ENCODE measurements at places on chromosomes 3 and 15.

DNA sequence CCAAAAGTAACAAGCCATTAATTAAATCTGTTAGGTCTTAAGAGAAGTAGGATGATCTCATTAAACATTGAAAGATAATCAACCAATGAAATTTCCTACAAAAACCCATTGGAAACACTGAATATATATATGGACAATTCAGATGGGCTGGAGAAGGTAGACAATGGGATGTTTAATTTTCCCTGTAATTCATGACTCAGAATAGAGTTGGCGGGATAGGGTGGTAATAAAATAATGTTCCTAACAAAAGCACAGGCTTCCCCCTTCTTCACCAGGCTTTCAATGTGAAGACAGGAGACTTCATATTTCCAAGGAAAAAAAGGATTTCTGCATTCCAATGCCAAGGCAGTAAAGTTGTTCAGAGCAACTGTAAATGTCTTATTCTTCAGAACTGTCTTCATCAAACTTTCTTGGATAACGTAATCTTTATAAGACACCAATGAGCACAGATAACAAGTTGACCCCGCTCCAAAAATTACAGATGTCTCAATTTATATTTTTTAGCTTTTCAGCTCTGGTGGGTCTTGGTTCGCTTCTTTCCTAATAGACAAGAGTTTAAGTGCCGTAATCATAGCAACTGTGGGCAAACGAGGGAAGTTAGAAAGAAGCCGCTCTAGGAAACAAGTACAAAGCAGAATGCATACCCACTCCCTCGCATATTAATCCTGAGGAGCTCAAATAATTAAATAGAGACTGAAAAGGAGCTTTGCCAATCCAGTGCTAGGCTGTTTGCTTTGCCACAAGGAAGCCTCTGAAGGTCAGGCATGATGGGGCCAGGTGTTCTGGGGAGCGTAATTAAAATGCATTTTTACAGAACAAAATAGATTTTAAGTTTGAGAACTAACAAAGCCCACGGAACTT, 377.0 kb downstream of the FOXP1 start:
- no peak for DNase-seq

GRCh38 chr15:89593018-89593417, 17.7 kb downstream of the TICRR start:
- no peak for DNase-seq

DNA sequence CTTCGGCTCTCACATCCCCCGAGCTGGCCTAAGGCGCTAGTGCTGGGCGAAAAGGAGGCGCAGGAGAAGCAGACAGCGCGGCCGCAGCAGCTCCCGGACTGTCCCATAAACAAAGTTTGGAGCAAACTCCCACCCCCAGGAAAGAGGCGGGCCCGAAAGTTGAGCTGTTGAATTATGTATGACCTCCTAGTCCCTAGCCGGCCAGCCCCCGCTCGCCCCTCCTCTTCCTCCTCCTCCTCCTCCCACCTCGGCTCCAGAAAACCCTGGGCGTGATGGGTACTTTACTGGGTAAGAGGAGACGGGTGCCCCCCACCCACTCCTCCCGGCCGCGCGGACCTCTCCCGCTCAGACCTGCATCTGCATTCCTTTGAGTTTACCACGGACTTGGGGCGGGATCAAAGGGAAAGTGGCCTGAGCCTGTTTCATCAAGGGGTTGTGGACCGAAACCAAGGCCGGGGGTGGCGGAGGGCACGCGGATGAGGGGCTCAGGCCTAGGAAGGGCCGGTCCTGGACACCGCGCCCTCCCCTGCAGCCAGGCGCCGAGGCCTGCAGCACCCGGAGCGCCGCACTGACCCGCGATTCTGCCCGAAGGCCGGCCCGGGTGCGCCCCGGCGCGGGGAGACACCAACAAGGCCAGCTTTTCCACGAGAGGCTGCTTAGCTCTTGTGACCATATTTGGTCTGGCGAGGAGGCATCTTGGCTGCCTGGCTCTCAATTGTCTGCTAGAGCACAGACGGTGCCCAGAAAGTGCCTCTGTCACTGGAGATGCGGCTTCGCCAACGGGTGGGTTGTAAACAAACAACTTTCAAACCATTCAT, at the start of gene WWTR1:
TSS of gene WWTR1 (minus strand) at position 100 of the 818 bp plus-strand sequence. CDS start 719 bp downstream, outside the sequence.
- peak; percentile 68 for DNase-seq

- no peak for DNase-seq
Measured at GRCh38 chr3:178170698-178171535, 365.3 kb upstream of the KCNMB2 start.

- DNase-seq, result no peak
Measured at GRCh38 chr3:157868196-157868595, 238.0 kb downstream of the SHOX2 start.

GRCh38 chr15:98169551-98169950, 209.0 kb downstream of the ARRDC4 start:
- DNase-seq, result no peak

DNA sequence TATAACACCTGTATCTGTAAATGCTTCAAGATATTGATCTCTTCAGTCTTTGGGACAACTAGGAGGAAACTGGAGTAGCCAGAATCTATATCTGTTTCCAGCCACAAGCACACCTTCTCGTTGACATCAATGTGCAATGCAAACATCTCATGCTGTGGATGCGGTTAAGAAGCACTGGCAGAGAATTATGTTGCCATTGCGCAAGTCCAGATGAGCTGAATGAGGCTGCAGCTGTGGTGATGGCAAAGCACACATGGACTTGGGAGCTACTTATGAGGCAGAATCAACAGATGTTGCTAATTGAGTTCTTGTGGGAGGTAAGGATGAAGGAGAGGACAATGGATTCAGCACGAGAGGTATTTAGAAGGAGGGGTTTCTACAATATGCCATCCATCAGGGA, 90.9 kb downstream of the STRIT1 start:
- DNase-seq, result no peak

DNA sequence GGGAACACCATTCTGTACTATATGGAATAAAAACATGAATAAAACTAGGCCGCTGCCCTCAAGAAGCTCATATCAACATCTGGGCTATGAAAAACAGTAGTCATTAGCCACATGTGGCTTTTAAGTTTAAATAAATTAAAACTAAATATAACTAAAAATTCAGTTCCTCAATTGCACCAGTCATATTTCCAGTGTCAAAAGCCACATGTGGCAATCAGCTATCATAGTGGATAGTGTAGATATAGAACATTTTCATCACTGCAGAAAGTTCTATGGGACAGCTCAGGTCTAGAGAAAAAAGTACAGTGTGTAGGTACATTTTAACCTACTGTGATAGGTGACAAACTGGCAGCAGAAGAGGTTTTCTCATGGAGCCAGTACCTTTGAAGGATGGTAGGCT, 261.4 kb downstream of the FOXP1 start:
- no peak for DNase-seq

DNA sequence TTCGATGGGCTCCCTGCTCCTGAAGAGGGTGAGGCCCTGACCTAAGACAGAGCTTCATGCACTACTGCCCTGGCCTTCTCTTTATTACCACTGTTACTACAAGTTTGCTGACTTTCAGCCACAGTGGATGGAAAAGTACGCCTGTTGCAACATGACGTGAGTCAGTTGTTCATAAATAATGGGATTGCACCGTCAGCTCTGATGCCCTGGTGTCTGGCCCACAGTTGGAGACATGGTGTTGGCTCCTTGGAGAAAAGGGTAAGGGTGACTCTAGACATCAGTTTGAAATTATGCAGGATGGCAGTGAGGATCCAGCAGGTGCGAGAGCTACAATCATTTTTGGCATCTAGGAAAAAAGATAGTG, 5.5 kb downstream of the PAQR5 start:
- peak; percentile 52 for DNase-seq

GRCh38 chr3:27110020-27110419, 259.2 kb downstream of the NEK10 start:
- DNase-seq, result no peak

GRCh38 chr15:26721232-26721967, 51.5 kb downstream of the GABRB3 start:
- no peak for DNase-seq

GRCh38 chr3:19396726-19397125, 248.4 kb downstream of the KCNH8 start:
- no peak for DNase-seq

- DNase-seq, result no peak
Measured at GRCh38 chr3:65576966-65577365, 461.8 kb downstream of the MAGI1 start.

DNA sequence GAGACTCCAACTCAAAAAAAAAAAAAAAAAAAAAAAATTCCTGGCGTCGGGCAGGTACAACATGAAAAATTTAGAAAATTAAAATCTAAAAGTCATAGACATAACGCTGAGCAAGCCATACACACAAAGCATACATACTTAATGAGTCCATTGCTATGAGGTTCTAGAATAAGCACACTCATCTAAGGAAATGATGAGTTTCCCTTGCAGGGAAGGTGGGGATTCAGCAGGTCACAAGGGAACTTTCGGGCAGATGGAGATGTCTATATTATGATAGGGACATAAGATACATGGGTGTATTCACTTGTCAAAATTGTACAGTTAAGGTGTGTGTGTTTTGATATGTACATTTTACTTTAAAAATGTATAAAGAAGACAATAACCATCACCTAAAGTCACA, 120.2 kb upstream of the LIPC start:
- no peak for DNase-seq

DNA sequence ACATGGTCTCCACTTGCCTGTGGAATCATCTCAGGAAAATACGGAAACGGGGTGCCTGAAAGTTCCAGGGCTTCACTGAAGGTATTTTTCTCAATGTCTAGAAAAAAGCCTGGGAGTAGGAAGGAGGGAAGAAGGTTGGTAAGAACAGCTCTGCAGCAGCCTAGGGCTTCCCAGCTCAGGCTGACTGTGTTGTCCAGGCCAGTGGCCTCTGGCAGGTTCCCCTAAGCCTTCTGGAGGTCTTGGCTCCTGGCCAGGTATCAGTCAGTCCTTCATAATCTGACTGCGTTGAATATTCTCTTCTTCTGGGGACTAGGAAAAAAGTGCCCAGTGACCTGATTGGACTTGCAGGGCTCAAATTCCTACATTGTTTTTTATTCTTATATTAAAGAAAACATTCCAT, 38.6 kb downstream of the SSR3 start:
- no peak for DNase-seq

DNA sequence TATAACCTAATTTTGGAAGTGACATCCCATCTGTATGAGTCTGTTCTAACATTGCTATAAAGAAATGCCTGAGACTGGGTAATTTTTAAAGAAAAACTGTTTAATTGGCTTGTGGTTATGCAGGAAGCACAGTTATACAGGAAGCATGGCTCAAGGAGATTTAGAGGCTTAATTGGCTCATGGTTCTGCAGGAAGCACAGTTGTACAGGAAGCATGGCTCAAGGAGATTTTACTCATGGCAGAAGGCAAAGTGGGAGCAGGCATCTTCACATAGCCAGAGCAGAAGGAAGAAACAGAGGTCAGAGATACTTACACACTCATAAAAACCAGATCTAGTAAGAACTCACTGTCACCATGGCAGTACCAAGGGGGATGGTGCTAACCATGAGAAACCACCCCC, 193.1 kb upstream of the ADAMTS9 start:
- no peak for DNase-seq

- no peak for DNase-seq
Measured at GRCh38 chr3:193599393-193599792, 6.4 kb downstream of the OPA1 start.

DNA sequence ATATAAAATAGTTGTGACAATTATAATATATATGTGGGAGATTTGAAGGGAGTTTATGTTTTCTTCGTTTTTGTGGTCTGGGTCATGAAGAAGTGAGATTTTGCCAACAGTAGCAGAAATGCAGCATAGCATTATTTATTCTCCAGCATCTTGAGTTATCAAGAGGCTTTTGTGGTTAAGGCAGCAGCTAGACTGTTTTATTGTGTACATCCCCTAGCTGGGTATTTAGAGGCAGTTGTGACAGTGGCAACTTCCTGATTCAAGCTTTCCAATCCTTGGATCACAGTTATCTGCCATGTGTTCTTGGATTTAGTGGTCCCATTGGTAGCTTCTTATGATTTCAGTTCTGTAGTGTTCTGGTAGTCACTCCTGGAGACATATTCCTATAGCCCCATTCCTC, 29.0 kb downstream of the ARIH1 start:
- no peak for DNase-seq
